LHCN-M2 (cell line): ENCODE measurements at places on chromosomes 3 and 15. TPM values are rescaled to one million over a fixed set of nuclear protein-coding genes. Genes with fewer than 3 reads are reported as not detected.

Gene GOLGA8T
- not detected in 2 replicates for total RNA-seq

Gene PPP1R14D
- total RNA-seq = not detected in 2 replicates

Gene TMEM158
- total RNA-seq = 178 and 181 TPM in 2 replicates

Gene ANKUB1
- 0.06 TPM in 1 of 2 replicates, not detected in the other for total RNA-seq

Gene BUB1B
- total RNA-seq = 63.2 and 72.7 TPM in 2 replicates

Gene CYB561D2
- total RNA-seq = 37.9 and 42.3 TPM in 2 replicates

Gene FOXL2NB
- 2.9 and 4.0 TPM in 2 replicates for total RNA-seq

Gene GAP43
- 0.23 and 0.45 TPM in 2 replicates for total RNA-seq

Gene RYR3
- total RNA-seq = not detected in 2 replicates

Gene FAM162A
- 27.6 and 32.3 TPM in 2 replicates for total RNA-seq

Gene MESP2
- total RNA-seq = 0.06 and 0.45 TPM in 2 replicates

Gene CPNE9
- not detected in 2 replicates for total RNA-seq

Gene AP3B2
- 0.40 and 0.45 TPM in 2 replicates for total RNA-seq

GRCh38 chr3:189771842-189772450, 140.8 kb downstream of the TP63 start:
- DNase-seq = no peak

- DNase-seq = no peak
These were observed 262.7 kb downstream of the ZBTB20 start for GRCh38 chr3:114884213-114884923.

GRCh38 chr15:88397506-88397905, 69.7 kb downstream of the MRPL46 start:
- no peak for DNase-seq

- DNase-seq = no peak
These were observed 137.4 kb downstream of the SV2B start for GRCh38 chr15:91237445-91237844.

GRCh38 chr3:29454161-29454611, 173.3 kb downstream of the RBMS3 start:
- no peak for DNase-seq

DNA sequence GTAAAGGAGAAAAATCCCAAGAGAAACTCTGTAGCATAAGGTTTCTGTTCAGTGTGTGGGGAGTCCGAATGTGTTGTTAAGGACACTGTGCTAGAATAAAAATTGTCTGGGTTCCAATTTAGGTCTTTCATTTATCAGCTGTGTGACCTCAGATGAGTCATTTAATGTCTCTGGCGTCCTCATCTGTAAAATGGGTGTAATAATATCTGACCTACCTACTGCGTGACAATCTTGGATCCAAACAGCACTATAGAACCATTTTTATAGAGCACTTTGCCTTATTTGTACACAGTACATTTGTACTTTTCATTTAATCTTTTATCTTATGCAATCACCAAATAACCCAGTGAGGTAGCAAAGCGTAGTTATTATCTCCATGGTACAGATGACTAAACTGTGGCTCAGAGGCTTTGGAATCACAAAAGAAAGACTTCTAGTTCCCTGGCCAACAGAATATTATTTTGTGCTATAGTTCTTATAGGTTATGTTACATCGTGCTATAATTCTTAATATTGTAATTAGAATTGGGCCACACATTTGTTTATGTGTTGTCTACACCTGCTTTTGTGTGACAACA, 46.6 kb upstream of the TNIK start:
- no peak for DNase-seq

DNA sequence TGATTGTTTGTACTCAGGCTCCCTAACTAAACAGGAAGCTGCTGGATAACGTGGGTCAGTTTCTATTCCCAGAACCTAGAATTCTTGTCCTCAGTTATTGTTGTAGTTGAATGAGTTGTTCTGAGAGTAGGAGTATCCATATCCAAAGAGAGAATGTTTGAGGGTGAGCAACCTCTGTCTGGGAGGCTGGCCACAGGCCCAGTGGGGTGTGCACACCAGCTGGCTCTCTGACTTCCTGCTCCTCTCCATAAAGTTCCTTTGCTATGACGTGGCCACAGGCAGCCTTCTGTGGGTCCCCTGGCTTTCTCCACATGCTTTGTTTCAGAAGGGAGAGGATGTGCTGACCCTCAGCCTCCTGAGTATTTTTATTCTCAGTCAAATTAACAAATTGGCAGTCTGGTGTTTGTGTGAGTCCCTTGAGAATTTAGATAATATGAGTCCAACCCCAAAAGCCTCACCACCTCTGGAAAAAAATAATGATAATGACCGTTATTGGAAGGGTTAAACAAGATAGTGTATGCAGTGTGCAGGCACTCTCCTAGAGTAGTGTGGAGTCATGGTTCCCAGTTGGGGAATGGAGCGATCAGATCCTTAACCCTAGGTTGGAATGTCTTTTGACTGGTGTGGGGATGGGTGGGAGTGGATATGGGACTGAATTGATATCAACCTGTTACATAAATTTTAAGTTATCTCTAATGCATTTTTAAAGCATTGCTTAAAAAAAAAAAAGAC, 47.6 kb upstream of the MED12L start:
- peak; percentile 95 for DNase-seq

DNA sequence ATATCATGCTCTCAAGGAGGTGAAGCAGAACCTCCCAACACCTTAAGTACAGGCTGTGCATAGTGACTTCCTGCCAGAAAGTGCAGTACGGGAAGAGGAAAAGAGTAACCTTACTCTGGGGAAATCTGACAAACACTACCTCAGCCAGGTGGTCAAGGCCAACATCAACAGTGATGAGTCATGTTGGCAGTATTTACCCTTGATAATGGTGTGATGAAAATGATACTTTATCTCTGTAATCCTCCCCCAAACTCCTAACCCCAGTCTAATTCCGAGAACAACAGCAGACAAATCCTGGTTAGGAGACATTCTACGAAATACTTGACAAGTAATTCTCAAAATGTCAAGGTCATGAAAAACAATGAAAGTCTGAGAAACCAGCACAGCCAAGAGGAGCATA, 26.5 kb downstream of the ANKDD1A start:
- no peak for DNase-seq

- no peak for DNase-seq
These were observed 19.8 kb downstream of the PFKFB4 start for GRCh38 chr3:48536785-48537184.

GRCh38 chr3:66553441-66554113, 52.8 kb upstream of the LRIG1 start:
- no peak for DNase-seq

DNA sequence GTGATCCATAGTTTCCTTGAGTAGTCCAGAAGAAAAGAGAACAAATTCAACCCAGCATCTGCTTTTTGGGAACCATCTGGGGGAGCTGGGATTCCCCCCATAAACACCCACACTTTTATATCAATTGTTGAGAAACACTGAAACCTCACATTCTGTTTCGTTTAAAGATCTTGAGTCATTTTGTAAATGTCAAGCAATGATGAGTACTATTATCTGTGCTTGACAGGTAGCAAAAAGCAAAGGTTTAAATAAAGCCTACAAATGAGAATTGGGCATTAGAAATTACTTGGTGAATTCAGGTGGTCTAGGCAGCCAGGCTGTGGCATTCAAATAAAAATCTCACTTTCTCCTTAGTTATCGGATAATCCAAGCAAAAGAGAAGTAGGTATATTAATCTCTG, 75.7 kb downstream of the TMEM266 start:
- no peak for DNase-seq

DNA sequence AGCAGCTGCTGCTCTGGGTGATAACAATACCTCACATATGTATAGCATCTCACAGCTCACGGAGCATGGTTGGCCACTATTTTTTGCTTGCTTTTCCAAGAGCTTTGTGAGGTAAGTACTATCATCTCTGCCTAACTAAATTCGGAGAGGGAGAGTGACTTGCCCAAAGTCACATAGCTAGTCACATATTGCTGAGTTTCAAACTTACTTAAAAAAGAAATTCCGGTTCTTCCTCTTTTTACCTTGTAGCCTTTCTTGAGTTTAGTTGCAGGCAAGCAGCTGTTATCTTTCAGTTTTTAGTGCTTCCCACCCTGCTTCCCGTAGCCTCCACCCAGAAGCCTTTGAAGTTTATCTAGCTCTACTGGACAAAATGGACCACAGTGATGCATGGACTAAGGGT, 309.2 kb downstream of the PDCD6IP start:
- no peak for DNase-seq

GRCh38 chr3:52246264-52246620, 683 bp downstream of the PPM1M start:
- no peak for DNase-seq

DNA sequence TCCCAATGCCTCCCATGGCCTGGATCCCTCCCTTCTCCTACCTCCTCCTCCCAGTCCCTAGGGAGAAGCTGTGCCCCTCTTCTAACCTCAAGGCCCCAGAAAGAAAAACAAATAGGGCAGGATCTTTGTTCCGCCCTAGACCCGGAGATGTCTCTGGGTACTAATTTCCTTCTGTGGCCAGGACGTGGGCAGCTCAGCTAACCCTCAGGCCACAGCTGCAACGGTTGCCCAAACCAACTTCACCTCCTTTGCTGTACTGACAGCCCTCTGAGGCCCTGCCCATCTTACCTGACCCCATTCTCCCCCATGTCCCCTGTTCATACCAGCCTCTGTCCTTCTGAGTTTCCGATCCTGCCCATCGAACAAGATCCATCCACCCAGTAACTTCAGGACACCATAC, 70.7 kb downstream of the SRGAP3 start:
- DNase-seq = no peak

GRCh38 chr3:177212278-177212610, 15.0 kb upstream of the TBL1XR1 start:
- no peak for DNase-seq

DNA sequence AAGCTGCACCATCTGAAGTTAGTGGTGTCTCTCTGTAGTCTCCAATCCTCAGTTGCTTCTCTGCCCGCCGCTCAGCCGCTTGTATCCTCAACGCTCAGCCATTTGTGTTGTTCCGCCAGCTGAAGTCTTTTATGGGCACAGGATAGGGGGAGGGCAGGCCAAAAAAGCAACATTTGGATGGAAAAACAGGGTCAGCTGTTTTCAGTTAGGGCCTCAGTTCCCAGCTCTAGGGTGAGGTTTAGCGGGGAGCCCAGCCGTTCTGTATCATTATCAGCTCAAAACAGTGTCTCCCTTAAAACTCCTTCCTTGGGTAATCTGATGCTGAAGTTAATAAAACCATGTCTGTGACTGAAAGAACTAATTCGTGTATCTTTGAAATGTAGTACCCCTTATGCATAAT, 329.5 kb upstream of the AZI2 start:
- no peak for DNase-seq

- DNase-seq = no peak
These were observed 215.6 kb downstream of the WNT5A start for GRCh38 chr3:55271549-55271948.

- DNase-seq = no peak
These were observed 3.2 kb upstream of the SLC4A7 start for GRCh38 chr3:27487383-27487782.

GRCh38 chr3:171553086-171553485, 92.9 kb upstream of the TNIK start:
- no peak for DNase-seq

GRCh38 chr3:81980596-81981494, 219.4 kb upstream of the GBE1 start:
- no peak for DNase-seq

DNA sequence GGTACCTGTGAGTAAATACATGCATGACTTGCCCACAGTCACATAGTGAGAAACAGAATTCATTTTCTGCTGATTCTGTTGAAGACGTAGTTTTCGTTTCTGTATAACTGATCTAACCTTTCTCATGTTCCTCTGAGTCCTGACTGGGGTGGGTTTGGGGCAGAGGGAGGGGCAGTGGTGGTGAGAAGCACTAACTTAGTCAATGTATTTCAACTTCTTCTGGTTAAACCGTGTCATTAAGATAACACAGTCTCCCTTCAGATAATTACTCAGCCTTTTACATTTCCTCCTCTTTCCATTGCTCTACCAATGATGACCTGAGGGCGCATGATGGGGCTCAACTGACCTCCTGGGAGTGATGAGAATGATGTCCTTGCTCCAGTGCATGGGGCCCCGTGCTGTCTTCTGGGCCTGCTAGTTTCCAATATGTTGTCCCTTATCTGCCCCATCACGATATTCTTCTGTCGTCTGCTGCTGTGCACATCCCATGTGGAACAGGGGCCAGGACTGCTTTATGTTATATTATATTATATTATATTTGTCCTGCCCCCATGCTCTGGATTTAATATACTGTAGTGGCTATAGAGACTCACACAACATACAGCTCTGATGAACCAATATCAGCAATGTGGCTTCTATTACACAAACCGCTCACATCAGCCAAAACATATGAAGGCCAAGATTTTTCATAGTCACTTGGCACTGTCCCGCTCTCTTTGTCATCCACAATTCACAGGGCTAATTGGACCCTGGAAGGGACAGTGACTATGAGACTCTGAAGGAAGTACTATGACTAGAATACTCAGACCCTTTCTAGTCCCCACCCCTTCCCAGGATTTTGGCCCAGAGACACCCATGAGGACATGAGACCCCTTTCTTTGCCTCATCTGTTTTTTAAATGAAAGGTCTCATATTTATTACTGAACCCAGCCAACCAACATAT, 407.1 kb upstream of the MCTP2 start:
- no peak for DNase-seq

GRCh38 chr3:147940405-147941193, 531.4 kb downstream of the ZIC1 start:
- DNase-seq = peak; percentile 81

GRCh38 chr3:135161425-135161824, 366.4 kb downstream of the EPHB1 start:
- DNase-seq = no peak

GRCh38 chr15:66387163-66388042, 691 bp downstream of the MAP2K1 start:
- peak; percentile 63 for DNase-seq
